NCI-H1694 treated with DMSO at 0.1 percent for 48 hours (cell line): ENCODE measurements at places on chromosomes 1 and 21.

- DNase-seq, result peak; percentile 13
These were observed 29.2 kb upstream of the OR2B11 start for GRCh38 chr1:247487057-247487456.

- no peak for DNase-seq
These were observed 377.2 kb downstream of the PLPP3 start for GRCh38 chr1:56202186-56202585.

DNA sequence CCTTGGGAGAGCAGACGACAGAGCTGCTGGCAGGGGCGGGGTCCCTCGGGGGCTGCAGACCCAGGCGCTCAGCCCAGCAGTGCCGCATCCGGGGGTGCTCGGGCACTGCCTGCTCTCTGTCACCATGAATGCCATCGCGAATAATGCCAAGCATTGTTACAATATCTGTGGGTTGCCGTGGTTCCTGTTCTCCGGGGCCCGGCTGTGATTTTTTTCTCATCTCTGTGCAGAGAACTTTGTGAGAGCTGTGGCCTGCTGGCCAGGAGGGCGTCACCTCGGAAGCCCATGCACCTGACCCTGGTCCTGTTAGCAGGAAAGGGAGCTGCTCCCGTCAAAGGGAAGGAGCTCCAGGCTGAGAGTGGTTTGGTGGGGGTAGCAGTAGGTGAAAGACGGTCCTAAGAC, 70.4 kb downstream of the PRDM16 start:
- no peak for DNase-seq

DNA sequence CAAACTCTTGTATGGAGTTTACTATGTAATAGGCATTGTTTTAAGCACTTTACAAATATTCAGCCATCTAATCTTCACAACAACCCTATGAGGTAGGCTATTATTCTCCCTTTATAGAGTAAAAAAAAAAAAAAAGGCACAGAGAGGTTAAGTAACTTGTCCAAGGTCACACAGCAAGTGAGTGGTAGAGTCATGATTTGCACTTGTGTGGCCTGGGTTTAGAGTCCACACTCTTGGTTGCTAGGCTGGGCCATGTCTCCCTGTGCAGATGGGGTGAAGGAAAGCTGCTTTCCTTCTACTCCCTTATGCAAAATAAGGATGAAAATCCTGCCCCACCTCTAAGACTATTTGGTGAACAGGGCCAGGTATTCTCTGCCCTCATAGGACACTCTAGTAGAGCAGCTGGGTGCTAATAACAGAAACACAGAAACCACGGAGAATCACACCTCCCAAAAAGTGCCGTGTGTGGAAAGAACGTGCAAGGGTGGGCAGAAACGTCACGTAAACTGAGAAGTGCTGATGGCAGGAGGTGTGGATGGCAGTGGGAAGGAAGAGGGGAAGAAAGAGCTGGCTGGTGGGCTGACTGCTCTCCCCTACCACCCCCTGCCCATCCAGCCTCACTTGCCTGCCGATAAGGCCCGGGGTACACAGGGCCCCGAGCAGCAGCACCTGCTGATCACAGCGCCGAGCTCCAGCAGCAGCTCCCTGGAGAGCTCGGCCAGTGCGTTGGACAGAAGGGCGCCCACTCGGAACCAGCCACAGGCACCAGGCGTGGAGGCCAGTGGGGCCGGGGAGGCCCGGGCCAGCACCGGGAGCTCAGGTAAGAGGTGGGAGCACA, 28.3 kb upstream of the VPS13D start:
- DNase-seq, result no peak

DNA sequence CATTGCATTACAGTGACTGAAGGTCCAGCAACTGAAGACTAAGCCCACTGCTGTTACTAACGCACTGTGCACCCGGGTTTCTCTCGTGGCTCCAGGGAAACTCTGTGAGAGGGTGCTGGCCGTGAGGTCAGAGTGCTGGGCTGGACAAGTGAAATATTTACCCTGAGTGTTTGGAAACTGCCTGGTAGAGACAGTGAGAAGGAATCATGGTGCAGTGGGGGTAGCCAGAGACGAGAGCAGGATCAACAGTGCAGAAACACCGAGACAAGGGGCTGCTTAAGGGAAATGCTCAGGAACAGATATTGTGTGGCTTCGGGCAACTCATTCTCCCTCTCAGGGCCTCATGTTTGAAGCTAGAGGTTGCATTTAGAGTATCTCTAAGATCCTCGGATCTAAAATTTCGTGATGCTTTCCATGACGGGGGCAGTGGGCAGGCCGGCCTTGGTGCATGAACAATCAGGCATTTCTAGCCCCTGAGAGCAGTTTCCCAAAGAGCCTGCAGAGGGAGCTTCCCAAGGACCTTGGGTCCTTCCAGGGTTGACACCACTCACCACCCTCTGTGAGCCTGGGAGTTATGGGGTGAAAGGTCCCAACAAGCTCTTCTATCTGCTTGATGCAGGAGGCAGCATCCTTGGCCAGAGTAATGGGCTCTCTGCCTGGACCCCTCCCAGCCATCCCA, 9.7 kb downstream of the CD2 start:
- DNase-seq, result no peak

DNA sequence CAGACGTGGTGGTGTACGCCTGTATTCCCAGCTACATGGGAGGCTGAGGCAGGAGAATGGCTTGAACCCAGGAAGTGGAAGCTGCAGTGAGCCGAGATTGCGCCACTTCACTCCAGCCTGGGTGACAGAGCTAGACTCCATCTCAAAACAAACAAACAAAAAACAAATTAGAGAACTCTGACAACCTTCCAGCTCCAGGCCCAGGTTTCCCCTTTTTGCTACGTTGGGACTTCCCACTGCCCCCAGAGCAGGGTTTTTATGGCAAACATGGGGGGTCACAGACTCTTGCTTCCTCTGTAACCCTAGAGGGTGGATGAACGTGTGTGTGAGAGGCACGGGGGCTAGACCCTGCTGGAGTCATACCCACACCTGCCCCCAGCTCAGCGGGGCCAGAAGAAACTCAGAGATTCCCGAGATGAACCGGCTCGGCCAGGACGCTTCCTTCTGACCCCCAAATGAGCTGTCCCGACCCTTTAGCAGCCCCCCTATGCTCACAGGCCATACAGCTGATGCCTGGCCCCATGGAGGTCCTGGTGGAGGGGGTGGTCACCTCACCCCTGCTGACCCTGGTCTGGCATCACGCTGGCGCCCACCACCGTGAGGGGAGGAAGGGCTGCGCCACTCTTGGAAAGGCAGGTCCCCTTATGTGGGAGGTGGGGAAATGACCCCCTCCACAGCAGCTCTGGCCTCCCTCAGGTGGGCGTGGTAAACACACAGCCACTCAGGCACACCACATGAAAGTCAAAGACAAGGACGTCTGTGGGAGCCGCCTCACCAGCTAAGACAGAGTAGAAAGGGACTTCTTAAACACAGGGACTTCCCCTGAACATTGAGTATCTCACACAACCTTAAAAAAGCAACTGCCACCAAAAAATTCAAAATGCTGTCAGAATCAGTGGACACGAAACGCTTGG, 7.1 kb downstream of the GPR157 start:
- no peak for DNase-seq

- DNase-seq, result no peak
These were observed 6.1 kb upstream of the PTGER3 start for GRCh38 chr1:71053758-71054157.

DNA sequence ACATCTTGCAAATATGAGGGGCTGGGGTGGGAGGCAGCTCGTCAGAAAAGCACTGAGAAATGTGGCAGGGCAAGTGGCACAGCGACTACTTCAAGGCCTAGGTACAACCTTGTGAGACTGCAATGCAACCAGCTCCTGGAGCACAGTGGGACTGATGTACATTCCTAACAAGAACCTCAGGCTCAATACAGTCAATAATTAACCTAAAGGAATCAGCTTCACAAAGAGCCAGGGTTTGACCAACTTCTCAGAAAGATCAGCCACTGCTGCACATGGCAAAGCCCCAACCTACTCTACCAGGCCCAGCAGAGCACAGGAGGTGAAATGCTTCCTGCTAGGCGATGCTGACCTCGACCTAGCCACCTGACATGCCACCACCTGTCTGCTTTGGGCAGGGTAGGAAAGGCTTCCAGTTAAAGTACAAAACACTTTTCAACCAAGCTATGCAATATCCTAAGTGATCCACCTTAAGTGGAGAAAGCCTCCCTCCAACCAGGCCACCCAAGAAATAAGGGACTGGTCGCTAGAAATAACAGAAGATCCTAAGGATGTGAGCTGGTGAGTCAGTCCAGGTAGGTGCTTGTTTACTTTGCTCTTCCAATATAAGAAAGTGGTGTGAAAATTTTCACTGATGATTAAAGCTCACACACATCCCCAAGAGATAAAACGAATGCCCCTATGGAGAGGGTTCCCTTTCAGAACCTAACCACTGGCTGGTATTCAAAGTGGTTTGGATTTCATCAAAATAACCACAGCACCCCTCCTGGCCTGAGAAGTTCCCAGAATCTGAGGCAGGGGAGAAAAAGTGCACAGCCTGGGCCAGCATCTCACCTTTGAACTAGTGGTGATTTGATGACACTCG, 2.1 kb downstream of the RIPK4 start:
- no peak for DNase-seq

DNA sequence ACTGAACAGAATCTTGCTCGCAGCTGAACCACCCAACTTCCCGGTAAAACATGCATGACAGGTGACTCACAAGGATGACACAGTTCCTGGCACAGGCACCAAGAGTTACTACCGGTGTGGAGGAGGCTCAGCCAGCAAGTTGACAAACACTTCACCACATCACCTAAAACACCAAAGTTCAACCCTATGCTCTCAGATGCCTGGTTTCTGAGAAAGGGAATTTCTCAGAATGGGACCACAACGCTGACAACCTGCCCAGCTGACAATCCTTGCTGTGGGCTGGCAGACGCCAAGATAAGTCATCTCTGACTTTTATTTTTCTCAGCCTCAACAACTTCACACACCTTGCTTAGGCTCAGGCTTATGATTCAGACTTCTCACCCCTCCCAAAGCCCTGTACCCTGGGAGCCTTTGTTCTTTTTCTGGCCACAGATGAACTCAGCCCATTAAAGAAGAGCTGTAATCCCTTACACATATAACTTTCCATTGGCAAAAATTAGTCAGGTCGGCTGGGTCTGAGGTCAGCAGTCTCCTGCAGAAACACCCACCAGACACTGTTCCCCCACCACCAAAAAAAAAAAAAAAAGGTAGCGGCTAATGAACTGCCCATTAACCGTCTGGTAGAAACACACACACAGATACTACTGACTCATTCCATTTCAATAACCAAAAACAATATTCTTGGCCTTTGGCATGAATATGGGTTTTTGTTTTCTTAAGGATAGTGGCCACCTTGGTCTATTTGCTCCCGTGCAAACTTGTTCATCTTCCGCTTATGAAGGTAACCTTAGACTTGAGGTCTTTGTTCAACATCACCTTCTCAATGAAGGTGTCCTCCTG, 10.8 kb upstream of the TIAM1 start:
- no peak for DNase-seq

DNA sequence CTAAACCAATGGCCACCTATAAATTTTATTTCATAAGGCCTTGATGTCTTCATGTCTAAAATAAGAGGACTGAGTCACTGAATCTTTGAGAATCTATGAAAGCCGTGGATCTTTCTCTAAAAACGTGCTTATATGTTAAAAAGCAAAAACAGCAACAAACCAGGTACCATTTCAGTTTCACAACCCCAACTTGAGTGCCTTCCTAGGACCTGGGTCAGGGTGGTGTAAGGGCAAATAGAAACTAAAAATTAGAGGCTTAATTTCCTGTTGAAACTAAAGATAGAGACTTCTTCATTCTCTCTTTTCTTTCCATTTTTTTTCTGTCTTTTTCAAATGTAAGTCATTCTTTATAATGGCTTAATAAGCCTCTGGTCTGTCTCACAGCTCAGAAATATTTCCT, 27.2 kb upstream of the PGBD5 start:
- no peak for DNase-seq

GRCh38 chr1:180927348-180927747, 14.7 kb downstream of the KIAA1614 start:
- DNase-seq, result peak; percentile 84

DNA sequence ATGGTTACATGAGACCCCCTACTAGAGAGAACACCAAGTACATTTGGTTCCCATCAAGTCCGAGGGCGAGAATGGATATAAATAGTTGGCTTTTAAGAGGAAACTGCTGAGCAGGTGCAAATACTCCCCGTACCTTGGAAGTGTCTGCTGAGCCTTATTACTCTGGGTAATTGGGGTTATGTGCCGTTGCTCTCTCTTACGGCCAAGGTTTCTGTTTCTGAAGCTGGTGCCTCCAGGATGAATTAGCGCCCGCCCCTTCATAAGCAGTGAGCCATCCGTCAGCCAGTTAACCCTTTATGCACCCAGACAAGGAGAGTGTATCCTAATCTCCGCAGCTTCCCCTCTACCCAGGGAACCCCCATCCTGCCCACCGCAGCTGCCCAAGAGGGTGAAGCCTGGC, 90.4 kb upstream of the AJAP1 start:
- no peak for DNase-seq

DNA sequence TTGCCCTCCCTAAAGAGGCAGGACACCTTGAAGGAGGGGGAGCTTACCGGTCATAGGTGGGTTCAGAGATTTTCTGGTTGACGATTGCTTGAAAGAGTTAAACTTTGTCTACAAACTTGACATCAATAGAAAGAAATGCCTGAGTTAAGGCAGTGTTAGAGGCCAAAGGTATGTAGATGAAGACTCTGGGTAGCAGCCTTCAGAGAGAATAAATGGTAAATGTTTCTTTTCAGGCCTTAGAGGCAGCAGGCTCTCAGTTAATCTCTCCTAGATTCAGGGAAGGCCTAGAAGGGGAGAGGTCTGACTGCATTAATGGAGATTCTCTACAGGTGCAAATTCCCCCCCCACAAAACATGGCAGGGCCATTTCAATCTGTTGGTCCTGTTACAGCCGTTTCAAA, 27.7 kb downstream of the MX1 start:
- DNase-seq, result no peak

DNA sequence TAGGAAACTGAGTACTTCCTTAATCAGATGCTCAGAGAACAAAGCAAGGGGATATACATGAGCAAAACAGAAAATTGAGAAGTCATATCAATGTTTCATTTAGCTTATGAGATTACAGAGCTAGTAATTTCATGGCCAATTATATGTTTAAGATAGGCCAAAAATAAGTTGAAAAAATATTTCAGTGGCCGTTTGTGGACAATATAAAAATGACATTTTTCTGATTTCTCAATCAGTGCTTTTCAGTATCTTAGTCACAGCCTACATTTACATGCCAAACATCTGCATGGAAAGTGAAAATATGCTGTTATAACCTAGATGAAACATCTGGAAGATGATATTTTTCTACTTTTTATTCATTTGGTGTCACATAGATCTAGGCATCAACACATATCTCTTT, 192.5 kb downstream of the HLX start:
- DNase-seq, result no peak

- DNase-seq, result no peak
These were observed 1.4 kb downstream of the TRAPPC10 start for GRCh38 chr21:44013380-44014088.
